ENCODE measurements at places on chromosomes 1 and 21. TPM values are rescaled to one million over a fixed set of nuclear protein-coding genes. Genes with fewer than 3 reads are reported as not detected.

The CFHR3 gene
- total RNA-seq, result 0.30 TPM

The PLEKHA6 gene
- total RNA-seq, result 23.1 TPM

The OR2L8 gene
- total RNA-seq, result not detected

The GJB3 gene
- total RNA-seq, result 8.1 TPM

All from A549 treated with DMSO at 1 μM for 4 hours (cell line).